ENCODE measurements at places on chromosomes 4 and X.
A peak's percentile ranks its signal among the peaks of the same experiment; 100 is the strongest.

DNA sequence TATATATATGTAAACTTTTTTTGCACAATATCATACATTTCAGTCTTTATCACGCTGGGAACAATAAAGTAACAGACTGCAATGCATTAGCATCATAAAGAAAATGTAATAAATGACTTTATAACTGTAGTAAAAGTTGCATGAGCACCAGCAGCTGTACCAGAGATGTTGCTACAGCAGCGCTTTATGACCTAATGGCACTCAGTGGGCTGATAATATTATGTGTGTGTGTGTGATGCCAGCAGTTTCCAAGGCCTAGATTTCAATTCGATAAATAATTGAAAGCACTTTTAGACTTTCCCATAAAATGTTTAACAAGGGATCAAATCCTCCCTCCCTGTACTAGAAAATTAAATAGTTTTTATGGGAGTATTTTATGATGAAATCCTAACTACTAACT is 367.6 kb upstream of the AGA start:
- DNase-seq: no peak

DNA sequence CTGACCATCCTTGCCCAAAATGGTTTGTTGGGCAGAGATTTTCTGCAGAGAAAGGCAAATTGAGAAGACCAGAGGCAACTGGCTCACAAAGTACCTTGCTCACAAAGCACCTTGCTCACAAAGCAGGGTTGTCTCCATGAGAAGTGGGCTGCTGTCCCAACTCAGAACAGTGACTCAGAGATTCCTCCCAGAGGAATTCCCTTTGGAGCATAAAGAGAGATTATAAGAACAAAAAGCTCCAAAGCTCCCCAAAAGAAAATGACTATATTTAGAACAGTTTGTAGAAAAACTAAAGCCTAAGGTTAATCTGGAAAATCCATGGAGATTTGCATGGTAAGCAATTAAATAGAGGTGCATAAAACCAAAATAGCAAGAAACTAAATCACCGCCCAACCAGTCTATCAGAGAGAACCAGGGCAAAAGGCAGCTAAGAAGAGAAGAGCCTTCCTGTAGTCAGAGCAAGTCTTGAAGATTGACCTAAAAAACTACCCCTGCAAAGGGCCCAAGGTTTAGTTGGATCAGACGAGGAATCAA is 731.4 kb downstream of the FAT4 start:
- DNase-seq: no peak

DNA sequence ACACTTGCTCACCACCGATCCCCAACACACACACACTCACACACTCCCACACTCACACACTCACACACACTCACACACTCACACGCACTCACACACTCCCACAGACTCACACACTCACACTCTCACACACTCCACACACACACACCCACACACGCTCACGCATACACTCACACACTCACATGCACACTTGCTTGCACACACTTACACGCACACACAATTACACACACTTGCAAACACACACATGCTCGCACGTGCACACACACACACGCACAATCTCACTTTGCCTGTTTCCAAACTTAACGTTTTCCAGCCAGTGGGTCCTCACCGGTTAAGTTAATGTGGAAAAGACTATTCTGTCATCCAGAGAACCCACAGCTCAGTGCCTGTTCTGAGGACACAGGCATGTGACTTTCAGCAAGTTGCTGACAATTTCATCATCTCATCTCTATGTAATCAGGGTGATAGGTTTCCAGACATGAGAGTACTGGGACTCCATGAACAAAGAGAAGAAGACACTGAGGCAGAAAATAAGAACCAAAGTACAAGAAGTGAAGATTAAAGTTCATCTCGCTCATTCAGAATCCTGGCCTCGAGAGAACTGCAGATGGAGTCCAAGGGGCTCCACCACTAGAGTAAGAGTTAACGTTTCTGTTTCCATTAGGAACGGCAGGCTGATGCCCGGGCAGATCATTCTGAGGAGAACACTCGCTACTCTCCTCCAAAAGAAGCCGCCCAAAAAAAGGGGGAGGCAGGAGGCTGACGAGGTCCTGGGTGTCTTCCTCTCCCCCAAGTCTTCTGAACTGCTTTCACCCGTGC is 153.2 kb upstream of the FRG1 start:
- no peak for DNase-seq

DNA sequence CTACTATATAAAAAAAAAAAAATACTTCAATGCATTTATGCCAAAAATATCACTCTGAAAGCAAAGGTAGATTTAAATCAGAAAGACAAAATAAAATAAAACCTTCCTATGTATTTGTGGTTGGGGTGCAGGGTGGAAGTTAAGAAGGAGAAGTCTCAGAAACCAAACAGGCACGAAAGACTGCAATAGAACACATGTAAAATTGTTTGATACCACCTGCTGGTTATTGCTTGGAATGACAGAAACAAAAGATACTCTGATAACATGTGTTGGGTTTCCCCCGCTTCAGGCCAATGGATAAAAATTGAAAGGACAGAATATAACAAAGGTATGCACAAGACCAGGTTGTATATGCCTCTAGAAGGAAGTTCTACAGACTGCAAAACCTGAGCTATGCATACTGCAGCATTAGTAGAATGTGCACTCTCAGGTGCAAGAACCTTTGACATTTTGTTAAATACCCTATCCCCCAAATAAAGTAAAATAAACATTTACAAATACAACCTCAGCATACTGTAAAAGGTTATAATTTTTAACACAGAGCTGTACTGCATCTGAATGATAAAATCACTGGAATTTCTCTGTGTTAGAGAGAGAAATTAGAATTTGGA is 118.8 kb downstream of the GABRA2 start:
- DNase-seq: peak; percentile 38

GRCh38 chr4:157271166-157271869 is 50.8 kb downstream of the GRIA2 start:
- DNase-seq: peak; percentile 68
